ENCODE measurements at places on chromosomes 4 and X.
A peak's percentile ranks its signal among the peaks of the same experiment; 100 is the strongest.

GRCh38 chr4:107122736-107123135, 86.6 kb upstream of the DKK2 start:
- DNase-seq, result no peak

DNA sequence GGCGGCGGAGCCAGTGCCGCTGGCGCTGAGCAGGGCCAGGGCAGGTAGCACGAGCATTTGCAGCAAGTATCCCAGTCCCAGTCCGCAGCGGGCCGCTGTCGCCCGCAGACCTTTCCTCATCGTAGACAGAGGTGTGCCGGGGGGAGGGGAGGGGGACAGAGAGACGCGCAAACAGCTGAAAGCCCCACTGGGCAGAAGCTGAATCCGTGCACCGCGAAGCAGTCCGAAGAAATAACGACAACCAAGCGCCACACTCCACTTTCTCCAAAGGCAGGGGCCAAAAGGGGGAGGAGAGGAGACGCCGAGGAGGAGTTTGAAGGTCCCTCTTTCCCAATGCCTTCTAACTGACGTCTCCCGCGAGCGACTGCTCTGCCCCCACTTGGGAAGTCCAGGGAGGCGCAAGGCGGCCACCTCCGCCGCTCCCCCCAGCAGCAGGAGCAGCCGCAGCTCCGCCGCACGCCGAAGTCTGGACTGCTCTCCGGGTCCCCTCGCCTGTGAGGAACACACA, at the start of gene UNC5C:
TSS of gene UNC5C (minus strand) at position 236 of the 508 bp plus-strand sequence.
- DNase-seq, result peak; percentile 96

- DNase-seq, result no peak
These were observed 255.1 kb downstream of the SPRY1 start for GRCh38 chr4:123651536-123652180.

DNA sequence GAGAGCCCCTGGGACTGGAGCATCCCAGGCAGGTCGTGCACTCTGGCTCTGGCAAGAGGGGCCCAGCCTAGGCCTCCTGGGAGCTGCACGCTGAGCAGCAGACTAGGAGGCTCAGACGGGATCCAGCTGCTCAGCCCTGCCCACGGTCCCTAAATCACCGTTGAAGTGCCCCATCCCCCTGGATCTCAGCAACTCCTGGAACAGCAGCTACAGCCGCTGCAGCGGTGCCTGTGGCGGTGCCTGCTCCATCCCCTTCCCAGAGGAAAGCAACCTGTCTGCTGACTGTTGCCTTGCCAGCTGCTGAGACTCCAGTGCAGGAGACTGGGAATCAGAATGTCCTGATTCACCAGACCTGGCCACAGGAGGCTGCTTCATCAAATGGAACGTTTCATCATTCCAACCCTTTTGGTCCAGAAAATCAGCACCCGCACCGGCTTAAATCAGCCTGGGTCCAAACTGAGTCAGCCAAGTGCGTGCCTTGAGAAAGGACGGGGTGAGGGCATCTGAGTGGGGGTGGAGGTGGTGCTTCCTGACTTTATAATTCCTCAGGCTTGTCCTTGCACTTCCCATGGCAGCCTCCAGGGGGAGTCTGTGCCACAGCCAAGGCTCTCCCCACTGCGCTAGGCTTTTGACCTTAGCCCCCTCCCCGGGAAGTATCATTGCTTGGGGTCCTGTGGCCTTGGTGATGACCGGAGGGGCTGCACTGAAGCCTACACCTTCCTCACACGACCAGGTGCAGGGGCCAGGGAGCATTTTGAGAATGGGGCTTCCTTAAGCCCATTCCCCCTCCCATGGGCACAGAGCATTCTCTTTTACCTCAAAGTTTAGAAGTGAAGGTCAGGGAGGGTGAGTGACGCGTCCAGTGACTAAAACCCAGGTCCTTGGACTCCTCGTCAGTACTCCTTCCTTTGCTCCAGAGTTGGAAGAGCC, 6.5 kb downstream of the ZNF185 start:
- DNase-seq, result peak; percentile 63

DNA sequence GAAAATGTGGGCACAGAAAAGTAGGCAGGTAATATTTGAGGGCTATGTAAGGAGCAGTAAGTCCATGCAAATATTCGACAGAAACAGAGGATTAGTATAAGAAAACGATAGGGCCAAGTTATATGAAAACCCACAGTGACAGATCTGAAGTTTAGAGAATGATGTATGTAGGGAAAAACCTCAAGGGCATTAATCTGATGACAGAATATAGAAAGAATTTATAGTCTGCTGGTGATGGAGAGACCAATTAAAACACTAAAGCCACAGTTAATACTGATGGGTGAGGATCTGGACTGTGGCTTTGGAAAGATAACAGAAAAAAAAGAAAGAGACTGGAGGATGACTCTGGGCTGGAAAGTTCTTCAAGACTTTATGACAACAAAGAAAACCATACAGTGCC, 169.7 kb downstream of the PALLD start:
- DNase-seq, result no peak

DNA sequence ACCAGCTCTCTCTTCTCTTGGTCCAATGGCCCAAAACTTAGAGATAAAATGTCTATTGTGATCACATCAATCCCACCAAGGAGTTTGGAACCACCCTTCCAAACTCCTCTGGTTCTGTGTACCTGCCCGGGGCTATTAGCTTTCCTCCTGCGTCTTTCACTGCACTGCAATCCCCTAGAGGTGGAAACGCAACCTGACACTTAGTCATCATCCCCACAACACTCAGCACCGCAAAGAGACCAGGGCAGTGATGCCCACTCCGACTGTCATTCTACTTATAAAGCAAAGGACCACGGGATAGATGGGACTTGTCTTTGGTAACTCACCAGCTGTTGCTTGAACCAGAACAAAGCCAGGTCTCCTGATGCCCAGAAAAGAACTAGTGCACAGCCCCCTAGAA, 22.0 kb downstream of the AFAP1 start:
- DNase-seq, result no peak

- DNase-seq, result no peak
These were observed 52.8 kb downstream of the PPEF2 start for GRCh38 chr4:75849461-75849860.

- DNase-seq, result no peak
These were observed 119.6 kb downstream of the BTC start for GRCh38 chr4:74674750-74675149.

- DNase-seq, result no peak
These were observed 1898.0 kb upstream of the PCDH7 start for GRCh38 chr4:28822163-28822562.
